ENCODE measurements at places on chromosomes 3 and 15.

DNA sequence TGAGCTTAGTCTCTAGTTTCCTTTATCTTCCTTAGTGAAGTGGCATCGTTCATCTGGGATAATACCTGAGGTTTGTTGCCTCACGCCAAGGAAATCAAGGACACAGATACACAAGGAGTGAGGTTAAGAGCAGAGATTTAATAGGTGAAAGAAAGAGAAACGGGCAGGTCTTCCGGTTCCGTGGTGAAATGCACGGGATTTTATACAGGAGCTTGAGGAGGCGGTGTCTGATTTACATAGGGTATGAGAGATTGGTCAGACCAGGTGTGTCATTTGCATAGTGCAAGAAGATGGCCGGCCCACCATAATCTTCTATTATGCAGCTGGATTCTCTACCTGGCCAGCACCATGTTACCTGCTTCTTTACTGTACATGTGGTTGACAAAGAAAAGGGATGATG, 17.2 kb downstream of the ARRDC4 start:
- no peaks in the 10 kb centered on the region for H3K27me3 ChIP-seq
- no peaks in the 10 kb centered on the region for H3K4me1 ChIP-seq
- H3K36me3 ChIP-seq: no peaks in the 10 kb centered on the region
- no peak overlapping the region for H3K27ac ChIP-seq
- no peak for DNase-seq

DNA sequence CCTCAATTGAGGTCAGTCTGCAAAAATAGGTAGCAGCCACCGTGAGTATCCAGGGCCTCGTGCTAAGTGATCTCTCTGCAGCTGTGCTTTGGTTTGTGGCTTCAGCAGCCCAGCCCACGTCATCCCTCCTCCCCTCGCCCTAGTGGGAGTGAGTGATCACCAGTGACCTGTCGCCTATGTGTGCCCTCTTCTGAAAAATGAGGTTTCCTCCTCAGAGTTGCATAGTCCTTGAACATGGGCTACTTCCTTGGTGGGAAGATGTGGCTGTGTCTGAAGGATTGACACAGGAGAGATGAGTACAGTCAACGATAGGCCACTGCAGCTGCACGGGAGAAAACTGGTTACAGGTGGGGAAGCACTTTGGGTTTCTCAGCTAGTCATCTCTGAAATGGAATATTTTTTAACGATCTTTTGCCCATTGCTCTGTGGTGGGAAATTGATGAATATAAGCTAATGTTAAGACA, 144.8 kb upstream of the BHLHE40 start:
- H3K4me3 ChIP-seq: peak overlapping the region; percentile 77
- peaks cover 73% of the 10 kb centered on the region for H3K4me1 ChIP-seq
- peaks cover 25% of the 10 kb centered on the region for H3K36me3 ChIP-seq
- peaks cover 19% of the 10 kb centered on the region for H3K27me3 ChIP-seq

GRCh38 chr3:102904629-102905028, 469.8 kb downstream of the ZPLD1 start:
- no peaks in the 10 kb centered on the region for H3K36me3 ChIP-seq
- H3K27ac ChIP-seq: no peak overlapping the region
- DNase-seq: no peak
- no peaks in the 10 kb centered on the region for H3K4me1 ChIP-seq

- H3K4me3 ChIP-seq: no peak overlapping the region
- peak overlapping the region; percentile 89 for H3K27ac ChIP-seq
- H3K27me3 ChIP-seq: peaks cover 6% of the 10 kb centered on the region
- H3K36me3 ChIP-seq: no peaks in the 10 kb centered on the region
- peaks cover 67% of the 10 kb centered on the region for H3K4me1 ChIP-seq
Measured at GRCh38 chr3:124653797-124654469, 76.3 kb upstream of the UMPS start.

- peak overlapping the region; percentile 87 for H3K27ac ChIP-seq
- peak; percentile 19 for DNase-seq
- peaks cover 5% of the 10 kb centered on the region for H3K36me3 ChIP-seq
- H3K4me1 ChIP-seq: peaks cover 29% of the 10 kb centered on the region
Measured at GRCh38 chr15:40787344-40787841, 17.6 kb downstream of the C15orf62 start.

GRCh38 chr3:160796813-160797164, 40.8 kb downstream of the PPM1L start:
- no peak overlapping the region for H3K4me3 ChIP-seq
- H3K36me3 ChIP-seq: peaks cover 3% of the 10 kb centered on the region
- DNase-seq: no peak

GRCh38 chr15:90530250-90531051, 728 bp downstream of the CRTC3 start:
- DNase-seq: peak; percentile 65
- H3K27me3 ChIP-seq: peaks cover 3% of the 10 kb centered on the region
- no peaks in the 10 kb centered on the region for H3K36me3 ChIP-seq

DNA sequence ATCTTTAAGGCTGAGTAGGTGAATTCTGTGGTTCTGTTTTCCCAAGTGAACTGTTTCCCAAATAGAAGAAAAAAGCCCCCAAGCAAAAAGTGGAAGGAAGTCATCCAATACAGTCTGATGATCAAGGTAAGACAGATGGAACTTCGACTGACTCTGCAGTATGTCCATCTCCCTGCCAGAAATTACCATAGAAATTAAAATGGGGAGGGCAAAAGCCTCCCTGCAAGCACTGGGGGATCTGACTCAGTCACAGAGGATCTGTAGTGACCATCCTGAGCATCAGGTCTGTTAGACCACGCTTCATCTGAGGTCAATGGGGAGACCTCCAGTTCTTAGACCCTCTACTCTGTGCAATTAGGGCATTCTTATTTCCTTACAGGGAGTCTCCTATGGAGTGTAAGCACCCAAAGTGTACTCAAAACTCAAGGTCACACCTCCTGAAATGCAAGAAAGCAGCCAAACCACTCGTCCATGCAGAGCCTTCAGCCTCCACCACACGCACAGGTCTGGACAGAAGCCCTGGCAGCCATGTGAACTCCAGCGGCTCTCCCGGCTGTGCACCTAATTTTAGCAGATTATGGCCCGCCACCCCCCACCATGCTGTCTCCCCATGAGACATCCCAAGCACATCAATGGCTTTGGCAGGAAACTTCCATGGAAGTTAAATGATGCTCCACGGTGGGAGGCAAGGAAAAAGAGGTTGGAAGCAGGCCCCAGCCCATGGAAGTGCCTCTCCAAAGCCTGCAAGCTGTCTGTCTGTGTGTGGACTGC, 348.7 kb downstream of the NTRK3 start:
- H3K27ac ChIP-seq: no peak overlapping the region
- DNase-seq: no peak
- no peaks in the 10 kb centered on the region for H3K36me3 ChIP-seq
- H3K4me3 ChIP-seq: no peak overlapping the region

GRCh38 chr3:183782576-183783276, 42.7 kb downstream of the MAP6D1 start:
- no peaks in the 10 kb centered on the region for H3K4me1 ChIP-seq
- no peak for DNase-seq
- H3K36me3 ChIP-seq: peaks cover 19% of the 10 kb centered on the region
- no peak overlapping the region for H3K27ac ChIP-seq

GRCh38 chr3:103218146-103218545, 783.3 kb downstream of the ZPLD1 start:
- no peak overlapping the region for H3K27ac ChIP-seq
- no peaks in the 10 kb centered on the region for H3K36me3 ChIP-seq
